Caco-2 (cell line): ENCODE measurements at places on chromosomes 5 and 9.
A peak's percentile ranks its signal among the peaks of the same experiment; 100 is the strongest.

DNA sequence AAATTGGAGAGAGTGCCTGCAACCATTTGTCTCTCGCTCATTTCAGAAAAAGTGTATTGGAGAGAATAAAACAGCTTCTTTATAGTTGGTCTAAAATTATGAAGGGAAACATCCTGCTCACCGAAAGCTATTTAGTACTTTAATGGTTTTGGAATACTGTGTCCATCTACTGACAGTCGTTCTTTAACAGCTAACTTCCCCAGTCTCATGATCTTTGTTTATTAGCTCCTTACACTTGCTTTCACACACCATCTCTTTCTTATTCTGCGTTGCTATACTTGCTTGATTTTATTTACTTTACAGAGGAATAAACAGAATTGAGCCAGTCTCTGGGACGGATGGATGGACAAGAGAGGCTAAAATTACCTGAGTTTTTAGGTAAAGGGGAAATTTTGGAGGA, 229.3 kb downstream of the CCDC171 start:
- no peak for DNase-seq

- DNase-seq: no peak
These were observed 218.4 kb downstream of the PCSK1 start for GRCh38 chr5:96214442-96215197.

- DNase-seq: no peak
These were observed 96.1 kb downstream of the JAKMIP2 start for GRCh38 chr5:147686421-147686820.

GRCh38 chr9:37300620-37301019, 121.9 kb upstream of the GRHPR start:
- DNase-seq: no peak

DNA sequence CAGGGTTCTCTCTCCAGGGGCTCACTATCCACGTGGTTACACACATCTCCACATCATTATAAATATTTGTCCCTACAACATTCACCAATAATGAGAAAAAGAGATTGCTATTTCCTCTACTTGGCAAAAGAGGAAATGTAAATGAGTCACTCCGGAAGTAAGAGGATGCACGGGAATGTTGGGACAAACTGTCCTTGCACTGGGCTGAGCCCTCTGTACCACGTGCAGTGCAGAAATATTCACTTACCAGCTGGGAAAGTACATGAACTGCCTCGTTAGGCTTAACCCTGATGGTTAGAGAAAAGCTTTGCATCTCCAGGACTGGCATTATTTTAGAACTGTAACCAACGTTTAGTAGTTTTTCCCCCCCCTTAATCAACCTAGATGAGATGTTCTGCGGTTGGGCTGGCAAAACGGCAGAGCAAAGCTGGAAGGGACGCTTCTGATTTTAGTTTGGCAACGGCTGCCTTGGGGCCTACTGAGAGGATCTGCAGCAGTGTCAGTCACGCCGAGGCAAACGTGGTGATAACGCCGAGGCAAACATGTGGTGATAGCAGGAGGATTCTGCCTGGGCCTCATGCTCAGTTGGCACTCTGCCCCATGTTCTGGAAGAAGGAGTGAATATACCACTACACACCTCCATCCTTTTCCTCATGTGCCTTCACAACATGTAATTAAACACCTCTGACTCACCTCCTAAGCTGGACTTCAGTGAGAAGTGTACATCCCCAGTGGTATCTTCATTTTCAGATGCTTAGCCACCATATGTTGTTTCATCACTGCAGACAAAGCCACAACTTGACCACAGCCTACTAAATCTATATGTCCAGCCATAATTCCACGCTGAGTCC, 661.4 kb upstream of the KLF4 start:
- DNase-seq: no peak

DNA sequence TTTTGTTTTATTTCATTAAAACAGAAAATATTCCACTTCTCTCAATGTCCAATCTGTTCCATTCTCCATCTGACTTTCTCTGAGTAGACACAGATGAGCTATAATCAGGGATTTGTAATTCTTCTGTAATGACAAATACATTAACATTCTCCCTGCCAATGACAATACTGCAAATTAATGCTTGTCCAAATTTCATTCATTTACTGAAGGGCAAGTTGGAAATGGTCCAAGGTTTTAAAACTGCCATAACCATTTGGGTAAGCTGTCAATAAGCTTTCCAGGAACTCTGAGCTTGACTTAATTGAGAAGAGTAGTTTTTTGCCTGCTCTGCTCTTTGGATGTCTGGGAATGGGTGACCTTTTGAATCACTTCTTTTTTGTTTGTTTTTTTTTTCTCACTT, 253.5 kb downstream of the DMRTA1 start:
- no peak for DNase-seq

DNA sequence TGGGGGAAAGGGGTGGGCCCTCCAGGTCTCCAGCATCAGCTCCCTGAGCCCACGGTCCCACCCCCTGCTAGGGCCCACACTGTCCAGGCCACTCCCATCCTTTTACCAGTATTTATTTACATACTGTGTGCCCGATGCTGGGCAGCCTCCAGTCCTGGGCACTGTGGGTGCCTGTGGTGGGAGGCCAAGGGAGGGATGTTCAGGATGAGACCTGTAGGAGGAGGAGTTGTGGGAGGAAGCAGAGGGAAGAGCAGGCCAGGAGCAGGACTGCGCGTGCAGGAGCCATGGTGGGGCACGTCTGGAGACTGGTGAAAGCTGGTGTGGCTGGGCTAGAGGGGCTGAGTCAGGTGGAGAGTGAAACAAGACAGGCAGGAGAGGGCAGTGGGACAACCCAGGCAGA, 267.4 kb downstream of the HSPA4 start:
- no peak for DNase-seq

GRCh38 chr5:139251695-139252288, 41.7 kb upstream of the MATR3 start:
- DNase-seq: no peak

GRCh38 chr5:73591102-73591695, 25.7 kb downstream of the UTP15 start:
- peak; percentile 69 for DNase-seq

DNA sequence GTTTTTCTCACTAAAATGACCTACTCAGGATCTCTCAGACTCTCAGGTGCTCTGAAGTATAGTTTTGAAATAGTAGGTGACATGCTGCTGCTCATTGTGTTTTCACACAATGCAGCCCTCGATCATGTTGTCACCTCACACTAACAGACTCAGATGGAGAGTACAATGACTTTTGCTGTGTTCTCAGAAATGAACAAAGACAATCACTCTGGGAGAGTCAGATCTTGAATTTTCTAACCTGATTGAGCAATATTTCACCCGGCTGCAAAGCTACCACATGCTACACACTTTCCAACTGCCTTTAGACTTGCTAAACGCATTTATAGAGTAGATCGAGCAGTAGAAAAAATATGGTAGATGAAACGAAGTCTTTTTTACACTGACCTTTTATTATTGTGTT, 113.4 kb downstream of the ST8SIA4 start:
- DNase-seq: no peak

DNA sequence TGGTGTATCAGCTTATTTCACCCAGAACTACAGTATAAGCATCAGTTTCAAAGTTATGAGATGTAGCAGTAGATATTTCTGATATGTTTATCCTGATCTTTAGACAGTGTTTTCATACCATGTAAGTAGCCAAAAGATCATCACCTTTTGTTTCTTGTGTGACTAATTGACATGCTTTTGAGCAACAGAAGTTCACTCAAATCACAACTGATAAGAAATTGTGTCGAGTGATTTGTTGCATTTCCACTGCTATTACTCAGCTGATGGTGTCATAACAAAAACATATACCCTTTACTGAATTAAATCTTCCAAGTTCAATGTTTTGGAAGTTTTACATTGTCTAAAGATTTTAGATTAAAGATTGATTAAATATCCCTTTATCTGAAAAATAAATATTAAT, 324.5 kb downstream of the TUSC1 start:
- DNase-seq: no peak

- no peak for DNase-seq
These were observed 714.0 kb downstream of the SEMA5A start for GRCh38 chr5:8831854-8832253.

DNA sequence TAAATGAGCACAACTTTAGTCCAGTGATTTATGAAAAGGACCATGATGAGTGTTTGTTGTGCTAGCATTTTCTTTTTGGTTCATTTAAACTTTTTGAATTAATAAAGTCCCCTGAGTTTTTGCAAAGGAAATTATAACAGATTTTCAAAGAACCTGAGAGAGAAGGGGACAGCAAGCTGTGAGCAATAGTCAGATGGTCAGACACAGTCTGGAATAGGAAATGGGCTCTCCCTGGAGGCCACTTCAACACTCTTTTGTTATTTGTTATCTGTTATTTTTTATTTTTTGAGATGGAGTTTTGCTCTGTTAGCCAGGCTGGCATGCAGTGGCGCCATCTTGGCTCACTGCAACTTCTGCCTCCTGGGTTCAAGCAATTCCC, 171.1 kb downstream of the ARHGEF28 start:
- DNase-seq: no peak

DNA sequence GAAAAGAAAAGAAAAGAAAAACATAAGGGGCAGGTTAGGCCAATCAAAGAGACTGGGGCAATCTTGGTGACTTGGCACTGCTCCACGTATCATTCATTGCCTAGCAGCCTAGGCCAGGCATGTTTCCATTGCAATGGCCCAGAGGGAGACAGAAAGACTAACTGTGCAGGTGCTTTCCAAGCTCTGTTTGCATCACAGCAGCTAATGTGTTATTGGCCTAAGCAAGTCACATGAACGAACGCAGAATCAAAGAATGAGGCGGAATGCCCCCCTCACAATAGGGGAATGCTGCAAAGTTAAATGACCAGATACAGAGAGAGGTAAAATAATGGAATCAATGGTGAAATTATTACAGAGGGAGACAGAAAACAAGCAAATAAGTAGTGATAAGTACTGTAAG, 11.1 kb upstream of the VPS13A start:
- DNase-seq: no peak

GRCh38 chr9:131259916-131260597, 16.3 kb downstream of the FAM78A start:
- no peak for DNase-seq

GRCh38 chr5:35089334-35090314, 41.9 kb upstream of the AGXT2 start:
- DNase-seq: peak; percentile 76

GRCh38 chr5:132387640-132388117, 18.2 kb downstream of the SLC22A5 start:
- no peak for DNase-seq

DNA sequence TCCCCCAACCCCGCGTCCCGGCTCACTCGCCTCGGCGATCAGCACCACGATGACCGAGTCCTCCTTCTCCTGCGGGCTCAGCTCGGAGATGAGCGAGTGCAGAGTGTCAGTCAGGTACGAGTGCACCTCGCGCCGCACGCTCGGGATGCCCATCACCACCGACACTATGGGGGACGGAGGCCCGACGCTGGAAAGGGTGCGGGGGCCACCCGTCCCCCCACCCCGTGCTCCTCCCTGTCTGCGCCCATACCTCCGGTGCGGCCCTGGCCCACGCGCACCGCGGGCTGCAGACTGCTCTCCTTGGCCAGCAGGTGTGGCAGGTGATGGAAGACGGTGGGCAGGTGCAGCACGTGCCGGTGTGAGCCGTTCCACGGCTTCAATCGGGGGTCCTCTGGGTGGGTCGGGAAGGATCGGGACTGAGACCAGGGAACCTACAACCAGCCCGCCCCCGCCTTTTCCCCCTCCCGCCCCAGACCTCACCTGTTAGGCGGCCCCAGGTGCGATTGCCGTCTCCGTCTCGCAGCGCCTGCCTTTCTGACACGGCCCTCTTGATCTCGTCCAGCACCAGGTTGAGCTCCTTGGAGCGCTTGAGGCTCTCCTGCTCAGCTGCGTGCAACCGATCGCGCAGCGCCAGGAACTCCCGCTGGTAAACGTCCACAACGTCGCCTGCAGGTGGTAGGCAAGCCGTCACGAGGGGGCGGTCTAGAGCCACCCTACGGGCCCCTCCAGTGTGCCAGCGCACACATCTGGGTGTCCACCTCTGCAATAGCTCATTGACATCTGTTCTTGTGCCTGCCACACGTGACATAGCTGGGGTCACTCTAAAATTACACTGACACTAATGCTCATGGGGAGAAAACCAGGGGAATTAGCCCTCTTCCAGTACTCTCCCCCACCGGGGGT, 5.1 kb downstream of the MGAT4B start:
- no peak for DNase-seq

DNA sequence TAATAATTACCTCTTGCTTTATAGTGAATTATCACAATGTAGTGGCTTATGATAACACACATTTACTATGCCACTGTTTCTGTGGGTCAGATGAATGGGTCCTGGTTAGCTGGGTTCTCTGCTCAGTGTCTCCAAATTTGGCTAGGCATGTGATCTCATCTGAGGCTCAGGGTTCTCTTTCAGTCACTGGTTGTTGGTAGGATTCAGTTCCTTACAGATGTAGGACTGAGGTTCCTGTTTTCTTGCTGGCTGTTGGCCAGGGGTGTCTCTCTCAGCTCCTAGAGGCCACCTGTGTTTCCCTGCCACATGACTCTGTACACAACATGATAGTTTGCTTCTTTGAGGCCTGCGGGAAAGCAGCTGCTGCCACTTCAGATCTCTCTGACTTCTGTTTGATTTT, 7.1 kb downstream of the NFX1 start:
- DNase-seq: no peak

DNA sequence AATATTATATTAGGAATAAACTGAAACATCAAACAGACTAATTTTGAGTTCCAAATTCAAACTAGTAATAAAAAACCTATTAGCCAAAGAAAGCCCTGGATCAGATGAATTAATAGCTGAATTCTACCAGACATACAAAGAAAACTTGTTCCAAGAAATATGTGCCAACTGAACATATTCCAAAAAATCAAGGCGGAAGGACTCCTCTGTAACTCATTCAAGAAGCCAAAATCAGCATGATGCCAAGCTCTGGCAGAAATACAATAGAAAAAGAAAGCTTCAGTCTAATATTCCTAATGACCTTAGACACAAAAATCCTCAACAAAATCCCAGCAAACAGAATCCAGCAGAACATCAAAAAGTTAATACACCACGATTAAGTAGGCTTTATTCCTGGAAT, 619.1 kb upstream of the COX7C start:
- no peak for DNase-seq

DNA sequence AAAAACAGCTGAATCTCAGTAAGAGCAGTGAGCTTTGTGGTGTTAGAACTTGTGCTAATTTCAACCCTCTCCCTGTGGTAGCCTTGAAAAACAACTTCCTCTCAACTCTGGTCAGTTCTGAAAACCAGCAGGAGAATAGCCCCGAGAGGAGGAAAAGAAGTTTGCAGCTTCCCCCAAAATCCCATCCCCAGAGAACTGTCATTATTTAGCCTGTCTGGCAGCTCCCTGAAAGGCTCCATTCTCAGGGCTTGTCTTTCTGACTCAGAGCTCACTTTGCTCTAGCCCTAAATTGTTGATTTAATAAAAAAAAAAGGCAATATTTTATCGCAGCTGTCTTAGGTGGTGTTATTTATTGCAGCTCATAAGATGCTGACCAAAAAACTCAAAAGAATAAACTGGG, 11.4 kb upstream of the SLC45A2 start:
- no peak for DNase-seq

GRCh38 chr9:89969881-89970639, 365.2 kb downstream of the GADD45G start:
- DNase-seq: no peak

GRCh38 chr5:79803007-79803406, 113.4 kb downstream of the CMYA5 start:
- no peak for DNase-seq
